Activated B cell treated with CpG ODN at 0.5 μM for 24 hours (primary cell): ENCODE measurements at places on chromosomes 4 and X. TPM values are rescaled to one million over a fixed set of nuclear protein-coding genes. Genes with fewer than 3 reads are reported as not detected.

GRCh38 chr4:170938588-170938987, 848.8 kb upstream of the AADAT start:
- no peak overlapping the region for H3K4me3 ChIP-seq
- H3K36me3 ChIP-seq = no peaks in the 10 kb centered on the region
- H3K27ac ChIP-seq = no peak overlapping the region
- DNase-seq = no peak
- H3K4me1 ChIP-seq = no peaks in the 10 kb centered on the region
- H3K27me3 ChIP-seq = no peaks in the 10 kb centered on the region

DMRTC1B gene
- 1.7 and 2.0 TPM in 2 replicates for total RNA-seq

GRCh38 chr4:21467551-21467950, 481.0 kb downstream of the KCNIP4 start:
- no peak overlapping the region for H3K4me3 ChIP-seq
- no peaks in the 10 kb centered on the region for H3K36me3 ChIP-seq
- H3K4me1 ChIP-seq = no peaks in the 10 kb centered on the region
- no peak overlapping the region for H3K27ac ChIP-seq
- no peaks in the 10 kb centered on the region for H3K27me3 ChIP-seq

- no peaks in the 10 kb centered on the region for H3K36me3 ChIP-seq
- H3K4me3 ChIP-seq = no peak overlapping the region
- H3K4me1 ChIP-seq = no peaks in the 10 kb centered on the region
- no peak overlapping the region for H3K27ac ChIP-seq
These were observed 16.9 kb downstream of the SMIM10L2A start for GRCh38 chrX:135438734-135439043.

DNA sequence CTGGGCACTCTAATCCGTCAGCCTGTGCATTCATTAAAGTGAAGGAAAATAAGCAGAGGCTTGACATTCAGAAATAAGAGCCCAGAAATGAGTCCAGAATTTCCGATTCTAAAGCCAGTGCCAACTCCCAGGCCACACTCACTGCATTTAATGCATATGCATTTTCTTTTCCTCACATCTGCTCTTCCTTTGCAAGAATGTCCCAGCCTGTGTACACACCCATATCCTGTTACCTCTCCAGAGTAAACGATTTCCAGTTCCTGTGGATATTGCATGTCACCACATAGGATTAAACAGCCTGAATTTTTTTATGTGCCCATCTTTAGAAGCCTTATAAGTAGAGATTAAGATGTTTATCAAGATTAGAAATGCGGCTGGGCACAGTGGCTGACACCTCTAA, 27.5 kb downstream of the ARX start:
- no peak overlapping the region for H3K4me3 ChIP-seq
- no peak for DNase-seq
- peaks cover 10% of the 10 kb centered on the region for H3K36me3 ChIP-seq
- H3K27ac ChIP-seq = no peak overlapping the region
- no peaks in the 10 kb centered on the region for H3K27me3 ChIP-seq

DNA sequence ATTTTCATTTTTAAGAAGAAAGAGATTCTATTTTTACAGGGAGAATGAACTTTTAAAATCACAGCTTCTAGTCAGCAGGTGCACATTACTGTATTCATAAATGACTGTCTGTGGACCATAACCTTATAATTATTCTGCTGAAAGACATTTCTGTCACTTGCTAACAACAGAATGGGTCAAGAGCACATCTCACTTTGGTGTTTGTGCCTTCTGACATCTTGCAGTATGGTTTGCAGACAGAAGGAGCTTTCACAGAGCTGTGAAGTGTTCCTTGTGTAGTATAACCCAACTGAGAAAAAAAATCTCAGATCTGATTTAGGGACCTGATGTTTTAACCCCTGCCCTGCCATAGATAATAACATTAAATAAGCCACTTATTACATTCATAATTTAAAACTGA, 131.4 kb upstream of the CTSO start:
- H3K36me3 ChIP-seq = no peaks in the 10 kb centered on the region
- H3K27ac ChIP-seq = no peak overlapping the region
- DNase-seq = no peak
- H3K27me3 ChIP-seq = no peaks in the 10 kb centered on the region

CSAG3 gene
- not detected in 2 replicates for total RNA-seq

PAGE4 gene
- not detected in 2 replicates for total RNA-seq

TSC22D3 gene
- 80.6 and 80.8 TPM in 2 replicates for total RNA-seq

- H3K27me3 ChIP-seq = peaks cover 6% of the 10 kb centered on the region
- H3K27ac ChIP-seq = no peak overlapping the region
- H3K36me3 ChIP-seq = no peaks in the 10 kb centered on the region
- no peak overlapping the region for H3K4me3 ChIP-seq
- no peak for DNase-seq
These were observed 95.6 kb downstream of the STOX2 start for GRCh38 chr4:184000457-184001396.

GRCh38 chrX:25108481-25108880, 92.7 kb upstream of the ARX start:
- no peak overlapping the region for H3K27ac ChIP-seq
- no peak for DNase-seq
- no peaks in the 10 kb centered on the region for H3K36me3 ChIP-seq
- no peaks in the 10 kb centered on the region for H3K4me1 ChIP-seq
- H3K4me3 ChIP-seq = no peak overlapping the region

DNA sequence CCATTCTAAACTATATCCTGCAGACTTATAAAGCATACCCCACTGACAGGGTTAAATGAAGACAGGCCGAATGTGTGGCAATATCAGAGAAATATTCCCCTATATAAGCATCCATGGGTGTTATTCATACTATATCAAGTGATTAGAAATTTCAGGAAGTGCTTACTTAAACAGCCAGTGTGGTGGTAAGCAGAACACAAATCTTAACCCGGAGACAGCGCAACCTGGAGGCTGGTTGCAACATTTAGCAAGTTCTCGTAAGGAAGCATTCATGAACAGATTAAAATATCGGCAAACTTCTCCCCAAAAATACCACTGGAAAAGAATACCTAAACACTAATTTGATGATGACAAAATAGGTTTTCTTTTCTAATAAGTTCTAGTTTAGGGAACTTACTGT, 261.2 kb downstream of the CBLL2 start:
- H3K4me1 ChIP-seq = peaks cover 9% of the 10 kb centered on the region
- no peak overlapping the region for H3K27ac ChIP-seq

PGRMC1 gene
- 8.5 and 9.8 TPM in 2 replicates for total RNA-seq

- no peak overlapping the region for H3K27ac ChIP-seq
- H3K4me1 ChIP-seq = no peaks in the 10 kb centered on the region
- no peak overlapping the region for H3K4me3 ChIP-seq
These were observed 140.7 kb downstream of the BTC start for GRCh38 chr4:74653331-74654229.

DNA sequence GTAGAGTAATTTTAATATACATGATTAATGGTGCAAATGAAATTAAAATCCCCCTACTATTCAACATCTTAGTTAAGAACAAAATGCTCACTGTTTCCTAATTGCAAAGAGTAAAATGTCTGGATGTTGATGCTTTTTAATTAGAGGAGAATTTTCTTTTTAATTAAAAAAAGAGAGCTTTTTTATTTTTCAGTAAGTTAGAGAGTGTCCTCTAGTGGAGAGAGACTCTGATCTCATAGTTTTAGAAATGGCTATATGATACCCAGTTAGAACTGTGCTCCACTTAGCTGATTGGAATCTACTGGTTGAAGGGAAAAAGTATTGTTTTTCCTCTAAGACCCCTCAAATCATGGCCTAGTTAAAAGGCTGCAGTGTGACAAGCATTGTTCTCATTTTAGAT, 312.0 kb upstream of the MAGEB2 start:
- H3K36me3 ChIP-seq = no peaks in the 10 kb centered on the region
- no peak overlapping the region for H3K4me3 ChIP-seq
- no peaks in the 10 kb centered on the region for H3K27me3 ChIP-seq
- no peak for DNase-seq

DNA sequence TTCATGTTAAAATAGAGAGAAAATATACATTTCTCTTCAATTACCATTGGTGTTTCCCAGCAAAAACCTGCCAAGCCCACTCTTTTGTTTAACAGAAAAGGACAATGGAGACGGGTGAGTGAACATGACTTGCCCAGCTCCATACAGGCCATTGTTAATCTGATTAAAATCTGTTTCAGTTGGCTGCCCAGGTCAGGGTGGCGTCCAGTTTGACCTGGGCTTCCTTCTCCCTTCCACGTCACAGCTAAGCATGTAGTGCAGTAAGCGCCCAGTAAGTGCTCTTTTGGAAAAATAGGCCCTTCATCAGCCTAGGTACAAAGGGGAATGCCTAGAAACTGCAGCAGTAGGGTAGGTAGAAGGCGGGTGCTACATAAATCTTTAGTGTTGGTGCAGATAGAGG, 1.5 kb upstream of the PORCN start:
- no peak overlapping the region for H3K4me3 ChIP-seq
- H3K4me1 ChIP-seq = peaks cover 11% of the 10 kb centered on the region
- H3K27ac ChIP-seq = no peak overlapping the region

DNA sequence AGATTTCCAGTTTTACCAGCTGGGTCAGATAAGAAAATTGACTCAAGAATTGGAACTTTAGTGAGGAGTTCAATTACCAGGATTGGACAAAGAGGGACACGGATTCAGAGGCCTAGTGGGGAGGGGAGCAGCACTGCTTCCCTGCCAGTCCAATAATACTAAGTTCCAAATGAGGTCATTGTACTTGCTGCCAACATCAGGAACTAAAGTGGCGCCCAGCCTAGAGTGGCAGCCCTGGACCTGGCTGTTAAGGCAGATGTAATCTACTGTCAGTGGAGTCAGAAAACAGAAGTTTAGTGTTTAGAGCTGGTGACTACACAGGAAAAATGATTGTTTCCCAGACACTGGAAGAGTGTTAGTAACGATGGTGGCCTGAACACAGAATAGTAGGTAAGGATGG, 42.7 kb upstream of the RAPGEF2 start:
- no peak for DNase-seq
- H3K27ac ChIP-seq = no peak overlapping the region
- no peaks in the 10 kb centered on the region for H3K4me1 ChIP-seq
- H3K27me3 ChIP-seq = peaks cover 5% of the 10 kb centered on the region

TMEM156 gene
- total RNA-seq = 26.0 and 29.5 TPM in 2 replicates

- no peak overlapping the region for H3K27ac ChIP-seq
- H3K4me3 ChIP-seq = no peak overlapping the region
- H3K27me3 ChIP-seq = peaks cover 20% of the 10 kb centered on the region
These were observed 216.1 kb upstream of the PSAPL1 start for GRCh38 chr4:7650606-7651385.

DNA sequence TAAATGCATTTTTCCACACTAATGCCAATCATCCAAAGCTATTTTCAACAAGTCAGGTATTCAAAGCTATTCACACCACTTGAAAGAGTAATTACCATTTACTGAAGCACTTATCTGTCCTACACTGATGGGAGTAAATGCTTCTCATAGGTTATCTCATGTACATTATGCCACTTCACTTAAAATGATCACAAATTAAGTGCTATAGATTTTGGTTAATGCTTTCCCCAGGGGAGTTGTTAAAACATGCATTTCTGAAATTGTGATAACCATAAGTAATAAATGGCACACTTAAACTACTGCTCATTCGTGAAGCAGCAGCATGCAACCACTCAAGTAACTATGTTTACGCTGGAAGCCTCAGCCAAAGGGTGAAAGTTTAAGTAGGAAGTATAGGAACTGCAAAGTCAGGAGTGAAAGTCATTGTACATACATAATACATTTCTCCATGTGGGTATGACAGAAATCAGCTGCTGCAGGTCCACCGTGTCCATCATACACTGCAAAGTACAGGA, 6.6 kb downstream of the PPM1K start:
- peaks cover 83% of the 10 kb centered on the region for H3K4me1 ChIP-seq
- H3K4me3 ChIP-seq = no peak overlapping the region
- no peak for DNase-seq
- no peaks in the 10 kb centered on the region for H3K27me3 ChIP-seq

GRCh38 chr4:23882976-23883531, 6.8 kb downstream of the PPARGC1A start:
- no peaks in the 10 kb centered on the region for H3K36me3 ChIP-seq
- H3K27ac ChIP-seq = no peak overlapping the region
- DNase-seq = no peak
- H3K27me3 ChIP-seq = no peaks in the 10 kb centered on the region

KDR gene
- not detected in 2 replicates for total RNA-seq
